ENCODE measurements at places on chromosomes 4 and X. TPM values are rescaled to one million over a fixed set of nuclear protein-coding genes. Genes with fewer than 3 reads are reported as not detected.

- H3K4me1 ChIP-seq, result no peaks in the 10 kb centered on the region
- H3K27ac ChIP-seq, result no peak overlapping the region
- H3K36me3 ChIP-seq, result no peaks in the 10 kb centered on the region
- no peak overlapping the region for H3K4me3 ChIP-seq
- no peak for DNase-seq
- H3K27me3 ChIP-seq, result no peaks in the 10 kb centered on the region
Measured at GRCh38 chrX:49988143-49988542, 65.7 kb downstream of the CLCN5 start.

- H3K4me3 ChIP-seq, result no peak overlapping the region
- H3K4me1 ChIP-seq, result no peaks in the 10 kb centered on the region
- peaks cover 41% of the 10 kb centered on the region for H3K27me3 ChIP-seq
- no peak for DNase-seq
Measured at GRCh38 chrX:140087875-140088274, 122.6 kb upstream of the CXorf66 start.

DNA sequence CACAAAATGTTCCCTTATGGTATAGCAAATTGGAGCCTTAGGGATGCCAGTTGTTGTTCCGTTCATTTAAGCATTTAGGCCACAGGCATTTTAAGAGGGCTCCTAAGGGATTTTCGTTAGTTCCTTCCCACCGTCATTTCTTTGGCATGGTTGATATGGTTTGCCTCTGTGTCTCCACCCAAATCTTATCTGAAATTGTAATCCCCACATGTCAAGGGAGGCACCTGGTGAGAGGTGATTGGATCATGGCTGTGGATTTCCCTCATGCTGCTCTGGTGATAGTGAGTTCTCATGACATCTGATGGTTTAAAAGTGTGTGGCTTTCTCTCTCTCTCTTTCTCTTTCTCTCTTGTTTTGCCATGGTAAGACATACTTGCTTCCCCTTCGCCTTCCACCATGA is 104.1 kb downstream of the ASB9 start:
- no peaks in the 10 kb centered on the region for H3K27me3 ChIP-seq
- H3K36me3 ChIP-seq, result no peaks in the 10 kb centered on the region
- no peak for DNase-seq

GRCh38 chr4:72843466-72843865 is 226.1 kb downstream of the COX18 start:
- H3K4me3 ChIP-seq, result no peak overlapping the region
- no peaks in the 10 kb centered on the region for H3K36me3 ChIP-seq
- DNase-seq, result no peak
- no peaks in the 10 kb centered on the region for H3K27me3 ChIP-seq

GRCh38 chr4:185472103-185472542 is 590 bp upstream of the CCDC110 start:
- H3K27ac ChIP-seq, result no peak overlapping the region
- DNase-seq, result no peak
- peak overlapping the region; percentile 96 for H3K4me3 ChIP-seq

- no peaks in the 10 kb centered on the region for H3K4me1 ChIP-seq
- DNase-seq, result no peak
- no peaks in the 10 kb centered on the region for H3K36me3 ChIP-seq
- no peak overlapping the region for H3K4me3 ChIP-seq
- H3K27ac ChIP-seq, result no peak overlapping the region
Measured at GRCh38 chr4:17480210-17480927, 31.5 kb downstream of the QDPR start.

DNA sequence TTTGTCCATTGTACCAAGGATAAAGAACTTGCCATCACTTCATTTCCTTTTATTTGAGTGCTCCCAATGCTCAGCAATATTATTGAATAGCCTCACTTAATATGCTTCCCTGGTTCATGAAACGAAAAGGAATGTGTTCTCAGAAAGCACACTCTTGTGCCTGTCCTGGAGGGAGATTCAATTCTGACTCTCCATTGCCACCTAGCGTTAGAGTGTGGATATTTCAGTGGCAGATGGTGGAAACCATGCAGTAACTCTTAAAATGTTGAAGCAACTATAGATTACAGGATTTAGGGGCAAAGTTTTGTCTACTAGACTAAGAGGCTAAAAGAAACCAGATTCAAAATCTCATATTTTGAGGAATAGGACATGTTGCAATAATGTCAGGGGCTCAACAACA is 36.0 kb downstream of the GAB3 start:
- no peak overlapping the region for H3K4me3 ChIP-seq
- no peak for DNase-seq
- H3K4me1 ChIP-seq, result no peaks in the 10 kb centered on the region
- H3K36me3 ChIP-seq, result no peaks in the 10 kb centered on the region

GRCh38 chr4:148857973-148858534 is 415.8 kb upstream of the NR3C2 start:
- H3K27me3 ChIP-seq, result no peaks in the 10 kb centered on the region

DNA sequence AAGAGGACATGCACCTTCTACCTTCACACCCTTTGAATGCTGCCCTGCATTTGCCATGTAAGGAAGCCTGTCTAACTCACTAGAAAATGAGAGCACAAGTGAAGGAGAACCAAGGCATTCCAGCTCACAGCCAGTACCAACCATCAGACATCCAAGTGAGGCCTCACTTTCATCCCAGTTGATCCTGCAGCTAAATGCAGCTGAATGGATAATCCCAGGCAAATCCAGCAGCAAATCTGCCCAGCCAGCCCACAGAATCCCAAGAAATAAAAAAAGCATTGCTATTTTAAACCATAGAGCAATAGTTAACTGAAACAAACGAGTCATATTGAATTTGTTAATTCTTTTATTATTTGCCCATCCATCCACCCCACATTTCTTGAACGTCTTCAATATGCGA is 112.5 kb downstream of the C4orf33 start:
- no peaks in the 10 kb centered on the region for H3K36me3 ChIP-seq
- no peaks in the 10 kb centered on the region for H3K27me3 ChIP-seq
- H3K4me1 ChIP-seq, result no peaks in the 10 kb centered on the region

DNA sequence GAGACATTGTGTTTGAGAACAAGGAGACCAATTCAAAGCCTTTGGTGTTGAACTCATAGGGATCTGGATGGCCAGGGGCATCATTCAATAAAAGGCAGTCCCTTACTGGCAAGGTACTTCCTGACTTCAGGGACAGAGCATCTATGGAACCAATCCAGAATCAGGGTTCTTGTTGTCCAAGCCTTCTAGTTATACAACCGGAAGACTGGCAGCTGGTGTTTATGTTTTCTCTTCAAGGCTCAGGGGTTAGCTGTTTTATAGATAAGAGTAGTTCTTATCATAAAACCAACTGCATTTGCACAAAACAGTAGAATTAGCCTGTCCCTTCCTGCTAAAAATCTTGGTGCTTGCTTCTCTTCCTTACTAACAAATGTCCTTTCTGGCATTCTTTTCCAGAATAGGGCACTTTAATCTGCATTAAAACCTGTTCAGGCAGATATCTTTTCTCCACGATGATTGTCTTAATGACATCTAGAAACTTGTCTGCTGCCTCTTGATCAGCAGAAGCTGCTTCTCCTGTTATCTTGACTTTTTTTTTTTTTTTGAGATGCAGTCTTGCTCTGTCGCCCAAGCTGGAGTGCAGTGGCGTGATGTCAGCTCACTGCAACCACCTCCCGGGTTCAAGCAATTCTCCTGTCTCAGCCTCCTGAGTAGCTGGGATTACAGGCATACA is 38.4 kb upstream of the ARHGEF6 start:
- no peak for DNase-seq
- peaks cover 14% of the 10 kb centered on the region for H3K27me3 ChIP-seq
- H3K4me1 ChIP-seq, result no peaks in the 10 kb centered on the region
- H3K4me3 ChIP-seq, result no peak overlapping the region

GRCh38 chr4:185587427-185588161 is 52.3 kb upstream of the PDLIM3 start:
- no peaks in the 10 kb centered on the region for H3K27me3 ChIP-seq
- H3K4me1 ChIP-seq, result peaks cover 7% of the 10 kb centered on the region
- no peaks in the 10 kb centered on the region for H3K36me3 ChIP-seq

DNA sequence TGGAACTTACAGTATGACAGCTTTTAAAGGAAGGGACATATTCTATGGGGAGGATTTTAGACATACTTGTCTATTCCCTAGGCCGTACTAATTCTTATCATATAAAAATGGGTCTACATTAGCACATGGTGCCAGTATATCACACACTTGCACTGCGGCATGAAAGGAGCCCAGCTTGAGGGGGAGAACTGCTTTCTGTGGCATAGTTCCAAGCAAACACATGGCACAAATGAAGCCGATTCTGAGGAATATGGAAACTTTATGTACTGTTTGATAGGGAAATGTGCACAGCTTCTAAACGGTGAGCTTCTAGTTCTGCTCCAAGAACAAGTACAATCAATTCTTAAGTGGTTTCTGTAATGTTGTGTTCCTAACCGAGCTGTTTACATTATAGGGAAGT is 675.6 kb upstream of the FTHL17 start:
- H3K4me1 ChIP-seq, result no peaks in the 10 kb centered on the region
- H3K27ac ChIP-seq, result no peak overlapping the region
- H3K4me3 ChIP-seq, result no peak overlapping the region
- no peak for DNase-seq
- no peaks in the 10 kb centered on the region for H3K36me3 ChIP-seq

GRCh38 chrX:8245411-8245810 is 74.3 kb upstream of the VCX2 start:
- DNase-seq, result no peak
- H3K27ac ChIP-seq, result no peak overlapping the region
- no peaks in the 10 kb centered on the region for H3K4me1 ChIP-seq
- H3K4me3 ChIP-seq, result no peak overlapping the region
- H3K36me3 ChIP-seq, result no peaks in the 10 kb centered on the region

GRCh38 chr4:36320117-36320896 is 38.9 kb downstream of the DTHD1 start:
- no peaks in the 10 kb centered on the region for H3K36me3 ChIP-seq
- no peak for DNase-seq
- H3K27ac ChIP-seq, result no peak overlapping the region
- H3K4me3 ChIP-seq, result no peak overlapping the region
- H3K27me3 ChIP-seq, result no peaks in the 10 kb centered on the region

GRCh38 chrX:94908171-94908570 is 1234.2 kb downstream of the FAM133A start:
- no peaks in the 10 kb centered on the region for H3K4me1 ChIP-seq
- H3K4me3 ChIP-seq, result no peak overlapping the region
- no peak for DNase-seq
- no peak overlapping the region for H3K27ac ChIP-seq

GRCh38 chr4:55291227-55291640 is 54.8 kb upstream of the SRD5A3 start:
- no peaks in the 10 kb centered on the region for H3K4me1 ChIP-seq
- no peaks in the 10 kb centered on the region for H3K27me3 ChIP-seq
- H3K4me3 ChIP-seq, result no peak overlapping the region
- H3K27ac ChIP-seq, result no peak overlapping the region
- H3K36me3 ChIP-seq, result no peaks in the 10 kb centered on the region

- no peak overlapping the region for H3K27ac ChIP-seq
- no peak for DNase-seq
- H3K36me3 ChIP-seq, result no peaks in the 10 kb centered on the region
- no peaks in the 10 kb centered on the region for H3K27me3 ChIP-seq
- no peaks in the 10 kb centered on the region for H3K4me1 ChIP-seq
- no peak overlapping the region for H3K4me3 ChIP-seq
Measured at GRCh38 chr4:174930895-174931294, 12.7 kb downstream of the ADAM29 start.

- no peaks in the 10 kb centered on the region for H3K36me3 ChIP-seq
- no peak overlapping the region for H3K4me3 ChIP-seq
- no peak overlapping the region for H3K27ac ChIP-seq
- no peaks in the 10 kb centered on the region for H3K4me1 ChIP-seq
Measured at GRCh38 chr4:53479736-53480525, 102.5 kb downstream of the FIP1L1 start.

GRCh38 chr4:77496457-77496856 is 109.2 kb upstream of the CXCL13 start:
- no peak for DNase-seq
- no peaks in the 10 kb centered on the region for H3K4me1 ChIP-seq
- H3K36me3 ChIP-seq, result no peaks in the 10 kb centered on the region
- H3K27ac ChIP-seq, result no peak overlapping the region
- H3K27me3 ChIP-seq, result no peaks in the 10 kb centered on the region

DNA sequence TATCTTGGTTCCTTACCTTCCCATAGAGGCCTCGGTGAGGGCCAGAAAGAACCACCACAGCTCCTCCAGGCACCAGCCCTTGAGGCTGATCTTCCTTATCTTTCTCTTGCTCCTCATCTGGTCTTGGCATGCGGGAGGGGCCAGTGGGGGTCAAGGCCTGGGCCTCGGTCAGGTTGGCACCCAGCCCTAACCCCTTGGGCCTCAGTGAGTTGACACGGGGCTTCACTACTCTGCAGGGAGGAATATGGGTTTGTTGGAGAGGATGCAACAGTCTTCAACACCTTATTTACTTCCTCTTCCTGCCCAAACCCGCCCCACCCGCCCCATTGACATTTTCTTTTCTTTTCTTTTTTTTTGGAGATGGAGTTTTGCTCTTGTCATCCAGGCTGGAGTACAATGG is 6.0 kb downstream of the GPKOW start:
- H3K27ac ChIP-seq, result no peak overlapping the region
- H3K27me3 ChIP-seq, result no peaks in the 10 kb centered on the region
- DNase-seq, result no peak
- no peak overlapping the region for H3K4me3 ChIP-seq
- no peaks in the 10 kb centered on the region for H3K4me1 ChIP-seq
- H3K36me3 ChIP-seq, result no peaks in the 10 kb centered on the region

- H3K27ac ChIP-seq, result no peak overlapping the region
- no peaks in the 10 kb centered on the region for H3K27me3 ChIP-seq
- H3K36me3 ChIP-seq, result no peaks in the 10 kb centered on the region
- no peaks in the 10 kb centered on the region for H3K4me1 ChIP-seq
Measured at GRCh38 chrX:124931958-124932357, 387.7 kb upstream of the TEX13C start.

- no peak overlapping the region for H3K4me3 ChIP-seq
- H3K27ac ChIP-seq, result no peak overlapping the region
- H3K36me3 ChIP-seq, result no peaks in the 10 kb centered on the region
- H3K27me3 ChIP-seq, result no peaks in the 10 kb centered on the region
Measured at GRCh38 chr4:15515106-15515505, 45.4 kb downstream of the CC2D2A start.

- no peaks in the 10 kb centered on the region for H3K27me3 ChIP-seq
- H3K27ac ChIP-seq, result no peak overlapping the region
- no peaks in the 10 kb centered on the region for H3K36me3 ChIP-seq
- H3K4me3 ChIP-seq, result no peak overlapping the region
- DNase-seq, result no peak
- H3K4me1 ChIP-seq, result no peaks in the 10 kb centered on the region
Measured at GRCh38 chr4:169143335-169143734, 127.4 kb downstream of the SH3RF1 start.

GRCh38 chr4:39286263-39286662 is 79.9 kb downstream of the RFC1 start:
- DNase-seq, result no peak
- no peak overlapping the region for H3K4me3 ChIP-seq
- no peaks in the 10 kb centered on the region for H3K36me3 ChIP-seq
- H3K27ac ChIP-seq, result no peak overlapping the region
- no peaks in the 10 kb centered on the region for H3K4me1 ChIP-seq

Gene CDKL2
- total RNA-seq, result 0.16 TPM

Gene SMIM10L2A
- total RNA-seq, result 1.1 TPM

Gene RHOXF2
- not detected for total RNA-seq

Gene EXOC1L
- not detected for total RNA-seq

Gene GDPD2
- not detected for total RNA-seq

Gene GRID2
- total RNA-seq, result under 0.01 TPM

Gene MAGEA2
- total RNA-seq, result not detected

Gene EIF1AX
- total RNA-seq, result 66.6 TPM

Gene MSMO1
- 24.6 TPM for total RNA-seq

Gene MID2
- total RNA-seq, result 28.2 TPM

Gene OSTC
- total RNA-seq, result 53.4 TPM

Gene SASH3
- total RNA-seq, result 18.7 TPM

Gene FAM184B
- 0.59 TPM for total RNA-seq

Gene ARSJ
- 1.1 TPM for total RNA-seq
